ENCODE measurements at places on chromosomes 2 and 18.

GRCh38 chr2:196217116-196217515 is 45.7 kb upstream of the STK17B start:
- DNase-seq = no peak

DNA sequence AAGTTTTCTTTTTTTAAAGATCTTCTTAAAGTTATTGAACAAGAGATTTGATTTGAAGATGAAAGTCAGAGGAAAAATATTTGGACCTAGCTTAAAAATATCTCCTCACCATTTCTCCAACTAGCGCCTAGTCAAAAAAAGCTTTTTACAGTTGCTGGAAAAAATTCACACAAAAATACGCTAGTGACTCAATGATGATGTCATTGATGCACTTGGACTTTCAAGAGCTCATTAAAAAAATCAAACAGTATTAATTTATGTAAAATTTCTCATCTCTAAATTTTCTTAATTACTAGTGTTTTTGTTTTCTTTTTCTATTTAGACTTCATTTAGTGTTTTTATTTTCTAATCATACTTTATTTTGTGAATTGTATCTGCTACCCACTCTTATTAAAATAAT is 41.8 kb downstream of the CIB4 start:
- no peak for DNase-seq

- no peak for DNase-seq
These were observed 98.8 kb downstream of the RHBDD1 start for GRCh38 chr2:226934546-226935201.

DNA sequence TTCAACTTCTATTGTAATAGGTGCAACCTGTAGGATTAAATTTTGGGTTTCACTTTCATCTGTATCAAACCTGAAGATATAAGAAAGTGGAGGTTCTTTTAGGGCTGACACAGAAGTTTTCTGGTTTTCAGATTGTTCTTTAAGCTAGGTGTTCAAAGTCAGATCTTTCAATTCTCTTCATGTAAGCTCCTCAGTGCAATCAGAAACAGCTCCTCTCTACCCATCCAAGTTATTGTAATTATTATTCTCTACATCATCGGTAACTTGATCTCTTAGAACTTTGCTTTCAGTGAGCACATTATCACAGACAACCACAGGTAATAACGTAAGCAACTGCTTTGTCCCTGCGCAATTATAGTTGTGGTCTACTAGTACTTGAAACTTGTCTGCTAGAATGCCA is 179.4 kb downstream of the MYCN start:
- DNase-seq = no peak

DNA sequence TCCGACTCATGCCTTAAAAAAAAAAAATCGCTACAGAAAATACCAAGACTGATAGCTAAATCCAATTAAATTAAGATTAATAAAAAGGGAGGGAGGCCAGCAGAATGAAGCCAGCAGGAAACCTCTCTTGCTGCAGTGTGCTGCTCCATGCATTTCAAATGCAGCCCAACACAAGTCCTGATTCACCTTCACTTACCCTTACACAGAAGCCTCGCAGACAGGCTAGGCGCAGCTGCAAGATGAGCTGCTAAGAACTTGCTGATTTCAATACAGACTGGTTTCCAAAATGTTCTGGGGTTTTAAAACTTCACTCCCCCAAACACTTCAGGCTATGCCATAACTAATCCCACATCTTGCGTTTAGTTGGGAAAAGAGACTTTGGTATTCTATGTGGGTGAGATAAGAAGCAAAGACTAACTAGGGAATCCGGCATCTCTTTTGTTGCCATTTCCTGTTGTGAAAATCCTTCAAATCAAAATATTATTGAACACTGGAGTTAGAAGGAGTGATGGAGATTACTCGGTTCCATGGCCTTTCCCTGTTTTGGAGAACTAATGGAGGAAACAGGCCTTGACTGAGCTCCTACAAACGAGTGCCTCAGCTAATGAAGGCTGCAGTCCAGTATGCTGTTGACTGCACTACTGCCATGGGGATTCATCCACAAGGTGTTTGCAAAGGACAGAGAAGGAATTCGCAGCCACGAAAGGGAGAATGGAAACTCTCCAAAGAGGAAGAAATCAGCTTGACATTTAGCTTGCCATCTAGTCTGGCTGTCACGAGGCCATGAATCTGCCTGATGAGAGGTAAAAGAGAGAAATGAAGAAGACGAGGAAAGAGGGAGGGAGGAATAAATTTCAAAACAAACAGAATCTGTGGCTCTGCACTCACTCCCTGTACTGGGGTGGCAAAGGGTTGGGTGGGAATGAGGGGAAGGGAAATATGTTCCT is 67.3 kb downstream of the CLHC1 start:
- DNase-seq = no peak

- DNase-seq = no peak
These were observed 11.5 kb upstream of the ALPP start for GRCh38 chr2:232367016-232367415.

DNA sequence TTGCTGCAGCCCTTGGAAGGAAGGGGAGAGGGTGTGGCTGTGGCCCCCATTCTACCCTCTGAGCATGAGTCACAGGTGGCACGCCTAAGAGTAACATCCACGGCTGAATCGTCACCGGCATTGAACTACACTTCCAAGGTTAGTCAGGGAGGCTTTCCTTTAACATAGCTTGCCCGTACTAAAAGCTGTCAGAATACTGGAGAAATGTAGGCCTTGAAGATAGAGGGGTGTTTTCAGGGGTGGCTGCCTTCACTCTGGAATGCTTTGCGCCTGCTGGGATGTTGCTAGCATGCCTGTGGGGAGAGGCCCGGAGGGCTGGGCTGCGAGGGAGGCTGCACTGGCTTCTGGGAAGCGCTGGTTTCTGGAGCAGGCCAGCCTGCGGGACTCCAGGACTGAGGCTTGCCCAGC is 333.7 kb downstream of the AGAP1 start:
- DNase-seq = peak; percentile 57

DNA sequence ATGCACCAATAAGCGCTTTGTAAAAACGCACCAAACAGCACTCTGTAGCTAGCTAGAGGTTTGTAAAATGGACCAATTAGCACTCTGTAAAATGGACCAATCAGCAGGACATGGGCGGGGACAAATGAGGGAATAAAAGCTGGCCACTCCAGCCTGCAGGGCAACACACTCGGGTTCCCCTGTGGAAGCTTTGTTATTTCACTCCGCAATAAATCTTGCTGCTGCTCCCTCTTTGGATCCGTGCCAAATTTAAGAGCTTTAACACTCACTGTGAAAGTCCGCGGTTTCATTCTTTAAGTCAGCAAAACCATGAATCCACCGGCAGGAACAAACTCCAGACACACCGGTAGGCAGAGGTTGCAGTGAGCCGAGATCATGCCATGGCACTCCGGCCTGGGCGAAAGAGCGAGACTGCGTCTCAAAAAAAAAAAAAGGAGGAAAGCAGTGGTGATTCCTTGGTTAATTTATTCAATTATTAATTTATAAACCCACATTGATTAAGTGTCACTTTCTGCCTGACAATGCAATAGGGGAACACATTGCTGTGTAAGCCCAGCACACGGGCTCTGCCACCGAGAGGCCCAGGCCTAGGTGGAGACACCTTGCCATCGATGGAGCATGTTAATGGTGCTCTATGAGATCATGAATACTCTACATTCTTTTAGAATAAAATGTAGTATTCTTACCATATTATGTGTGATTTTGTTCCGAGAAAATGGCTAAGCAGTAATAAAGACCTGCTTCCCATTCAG is 687.6 kb upstream of the HS6ST1 start:
- DNase-seq = no peak
